ENCODE measurements at places on chromosomes 7 and 10. TPM values are rescaled to one million over a fixed set of nuclear protein-coding genes. Genes with fewer than 3 reads are reported as not detected.

OPN4 gene
- total RNA-seq = not detected

RADIL gene
- 1.6 TPM for total RNA-seq

BAMBI gene
- total RNA-seq = 9.7 TPM

LMTK2 gene
- total RNA-seq = 9.3 TPM

EIF5AL1 gene
- total RNA-seq = 2.2 TPM

PSD gene
- total RNA-seq = 0.27 TPM

FAM25G gene
- 0.73 TPM for total RNA-seq

MARVELD1 gene
- 54.4 TPM for total RNA-seq

ZMYND11 gene
- total RNA-seq = 35.0 TPM

TMEM139 gene
- 1.2 TPM for total RNA-seq

HTRA1 gene
- 47.9 TPM for total RNA-seq

PTPRE gene
- 3.5 TPM for total RNA-seq

ARPC1B gene
- total RNA-seq = 287 TPM

SYT15B gene
- total RNA-seq = 3.6 TPM

JAKMIP3 gene
- 1.1 TPM for total RNA-seq

DENND11 gene
- total RNA-seq = 5.1 TPM

GJC3 gene
- total RNA-seq = 0.09 TPM

ICA1 gene
- 1.1 TPM for total RNA-seq

OR9A4 gene
- not detected for total RNA-seq

HACD1 gene
- total RNA-seq = 57.0 TPM

BLNK gene
- total RNA-seq = not detected
